ENCODE measurements at places on chromosomes 11 and 22.

- DNase-seq = no peak
Observed at GRCh38 chr11:93653571-93653970, 7.9 kb upstream of the CEP295 start.

GRCh38 chr11:69468911-69469885, 12.3 kb upstream of the LINC01488 start:
- DNase-seq = no peak

DNA sequence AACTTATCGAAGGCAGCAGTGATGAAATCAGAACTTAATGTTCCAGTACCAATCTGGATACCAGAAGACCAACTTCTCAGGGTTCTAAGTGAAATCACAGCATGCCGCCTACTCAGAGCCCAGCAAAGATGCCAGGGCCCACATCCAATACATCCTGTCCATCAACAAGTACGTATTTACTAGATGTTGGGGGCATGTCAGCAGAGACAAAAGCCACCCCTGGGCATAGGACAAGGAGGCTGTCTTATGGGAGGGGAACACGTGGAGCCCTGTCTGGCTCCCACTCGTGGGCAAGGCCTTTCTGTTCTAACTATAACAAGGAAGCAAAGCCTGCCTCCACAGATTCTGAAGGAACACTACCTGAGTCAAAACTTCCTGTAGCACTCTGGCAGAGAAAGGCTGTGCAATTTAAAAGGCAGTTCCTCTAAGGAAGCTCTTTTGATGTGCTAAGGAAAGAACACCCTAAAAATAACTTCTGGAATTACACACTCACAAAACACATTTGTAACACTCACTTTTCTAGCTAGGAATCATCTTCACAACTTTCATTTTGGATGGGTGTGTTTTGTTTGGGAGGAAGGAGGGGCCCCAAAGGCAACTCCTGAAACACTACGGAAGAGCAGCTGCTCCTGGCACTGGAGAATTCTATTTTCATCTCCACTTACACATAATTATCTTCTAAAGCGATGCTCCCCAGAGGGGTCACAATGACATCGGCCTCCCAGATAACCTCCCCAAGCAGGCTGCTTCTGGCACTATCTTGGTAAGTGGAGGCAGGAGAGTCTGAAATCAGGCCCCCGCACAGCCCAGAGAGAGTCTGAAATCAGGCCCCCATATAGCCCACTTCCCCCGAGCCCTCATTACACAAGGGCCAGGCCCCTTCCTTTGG, 14.2 kb downstream of the SMCO4 start:
- DNase-seq = no peak

- DNase-seq = no peak
Observed at GRCh38 chr22:22812031-22812905, 75.3 kb upstream of the IGLL5 start.

DNA sequence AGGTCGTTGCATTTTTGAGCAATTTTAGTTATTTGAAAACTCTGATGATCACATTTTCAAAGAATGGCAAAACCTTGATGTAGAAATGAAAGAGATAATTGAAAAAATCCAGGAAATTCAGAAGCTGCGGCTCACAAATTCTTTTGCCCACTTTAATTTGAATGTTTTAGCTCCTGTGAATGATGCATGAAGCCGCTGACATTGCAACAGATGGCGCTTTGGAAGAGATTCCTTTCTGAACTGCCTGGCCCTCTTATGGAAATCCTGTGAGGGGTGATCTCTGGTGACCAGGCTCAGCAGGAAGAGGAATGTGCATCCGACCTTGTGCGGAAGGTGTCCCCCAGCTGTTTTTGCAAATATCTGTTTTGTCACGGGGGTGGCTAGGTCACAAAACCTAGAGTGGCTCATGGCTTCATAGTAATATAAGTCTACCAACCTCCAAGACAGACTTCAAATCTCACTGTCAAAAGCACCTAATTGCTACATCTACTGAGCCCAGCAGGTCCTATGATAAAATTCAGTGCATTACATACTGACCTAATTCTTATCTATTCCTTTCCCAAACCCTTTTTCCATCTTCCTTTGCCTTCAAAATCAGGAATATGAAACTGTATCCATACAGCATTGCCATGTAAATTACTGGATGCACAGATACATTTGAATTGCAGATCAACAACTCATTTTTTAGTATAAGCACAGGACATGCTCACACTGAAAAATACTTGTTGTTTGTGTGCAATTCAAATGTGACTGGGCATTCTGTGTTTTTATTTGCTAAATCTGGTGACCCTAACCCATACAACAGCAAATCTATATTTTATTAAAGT, 412.7 kb downstream of the ETS1 start:
- DNase-seq = no peak

DNA sequence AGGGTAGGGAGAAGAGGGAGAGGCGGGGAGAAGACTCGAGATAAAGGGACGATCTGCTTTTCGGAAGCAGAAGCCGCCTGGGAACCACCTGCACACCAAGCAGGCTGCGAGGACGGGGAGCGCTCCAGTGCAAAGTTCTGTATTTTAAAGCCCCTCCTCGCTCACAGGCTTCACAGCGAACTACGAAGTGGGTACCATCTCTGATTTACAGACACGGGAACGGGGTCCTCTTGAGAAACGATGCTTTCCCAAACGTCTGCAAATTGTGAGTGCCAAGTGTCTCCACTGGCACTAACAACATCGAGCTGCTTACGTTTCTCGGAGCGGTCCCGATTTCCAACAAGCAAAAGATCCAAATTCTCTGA, 700 bp upstream of the STX3 start:
- DNase-seq = no peak

DNA sequence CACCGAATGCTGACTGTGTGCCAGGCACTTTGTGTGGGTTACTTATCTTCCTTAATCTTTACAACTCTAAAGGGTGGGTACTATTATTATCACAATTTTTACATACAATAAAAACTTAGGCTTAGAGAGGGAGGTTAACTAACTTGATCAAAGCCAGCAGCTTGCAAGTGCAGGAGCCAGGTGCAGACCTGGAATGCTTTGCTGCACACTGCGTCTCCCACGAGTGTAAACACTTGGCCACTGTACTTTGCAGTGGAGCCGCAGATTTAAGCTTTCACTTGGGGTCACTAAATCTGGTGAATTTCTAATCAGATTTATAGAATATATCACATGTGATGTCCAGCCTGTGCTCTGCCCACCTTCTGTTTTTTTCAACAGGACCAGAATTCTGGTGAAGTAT, 36.7 kb downstream of the AMOTL1 start:
- DNase-seq = no peak

GRCh38 chr22:36398601-36399471, 11.1 kb upstream of the MYH9 start:
- no peak for DNase-seq

DNA sequence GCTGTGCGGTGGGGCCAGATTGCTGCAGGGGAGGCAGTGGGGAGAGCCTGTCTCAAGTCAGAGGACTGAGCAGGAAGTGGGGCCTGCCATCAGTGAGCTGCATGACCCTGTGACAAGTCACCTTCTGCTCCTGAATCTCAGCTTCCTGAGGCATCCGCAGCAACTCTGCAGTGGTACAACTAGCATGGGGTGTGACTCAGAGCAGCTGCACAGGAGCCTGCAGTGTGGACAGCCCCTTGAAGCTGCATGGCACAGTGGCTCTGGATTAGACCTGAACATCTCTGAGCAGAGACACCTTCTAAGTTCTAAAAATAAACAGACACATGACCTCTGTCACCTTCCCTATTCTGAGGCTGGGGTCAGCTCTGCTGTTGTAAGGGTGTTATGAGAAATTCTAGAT, 18.0 kb downstream of the FAM227A start:
- DNase-seq = no peak

- DNase-seq = no peak
Observed at GRCh38 chr11:63760487-63761079, 8.0 kb downstream of the ZFTA start.

Measured in effector CD8-positive, alpha-beta T cell (primary cell).